ENCODE measurements at places on chromosomes 3 and 15.

DNA sequence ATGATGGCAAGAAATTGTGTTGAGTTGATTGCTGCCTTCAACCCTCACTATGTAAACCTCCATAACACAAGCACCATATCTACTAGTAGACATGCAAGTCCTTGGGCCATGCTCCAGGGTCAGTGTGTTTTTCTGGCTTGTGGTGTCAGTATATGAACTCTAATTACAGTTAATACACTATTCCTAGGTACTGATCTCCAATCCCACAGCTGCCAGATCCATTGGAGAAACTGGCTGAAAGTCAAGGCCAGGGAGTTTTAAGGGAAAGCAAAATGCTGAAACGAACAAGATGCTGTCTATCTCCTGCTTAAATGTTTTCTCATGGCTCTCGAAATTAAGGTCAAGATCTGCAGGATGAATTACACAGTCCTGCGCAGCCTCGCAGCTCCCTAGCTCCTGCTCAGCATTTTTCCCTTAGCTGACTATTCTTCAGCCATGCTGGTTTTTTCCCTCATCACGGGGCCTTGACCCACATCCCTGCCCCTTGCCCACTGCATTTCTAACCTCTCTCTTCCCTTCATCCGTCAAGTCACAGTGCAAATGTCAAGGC, 425.0 kb upstream of the ADAMTS9 start:
- DNase-seq: no peak

DNA sequence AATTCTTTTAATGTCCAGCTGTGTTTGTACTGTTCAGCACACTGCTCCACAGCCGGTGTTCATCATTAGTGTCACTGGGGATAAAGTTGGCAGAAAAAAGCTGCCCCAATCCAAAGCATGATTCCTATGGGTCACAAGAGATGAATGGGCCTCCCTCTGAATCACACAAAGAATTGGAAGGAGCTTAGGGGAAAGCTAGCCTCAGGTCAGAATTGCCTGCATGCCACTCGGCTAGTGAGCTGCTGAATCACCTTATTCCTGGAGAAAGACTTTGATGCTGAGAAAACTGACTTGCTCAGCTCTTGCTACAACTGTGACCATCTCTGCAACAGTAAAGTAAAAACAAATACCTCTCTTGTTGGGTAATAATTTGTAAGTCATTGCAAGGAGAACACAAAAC, 3.5 kb downstream of the CCK start:
- no peak for DNase-seq

- DNase-seq: no peak
Measured at GRCh38 chr3:146817704-146818103, 212.6 kb upstream of the PLSCR5 start.

- no peak for DNase-seq
Measured at GRCh38 chr3:146865175-146865755, 260.1 kb upstream of the PLSCR5 start.

- no peak for DNase-seq
Measured at GRCh38 chr15:60972866-60973265, 256.2 kb downstream of the RORA start.

DNA sequence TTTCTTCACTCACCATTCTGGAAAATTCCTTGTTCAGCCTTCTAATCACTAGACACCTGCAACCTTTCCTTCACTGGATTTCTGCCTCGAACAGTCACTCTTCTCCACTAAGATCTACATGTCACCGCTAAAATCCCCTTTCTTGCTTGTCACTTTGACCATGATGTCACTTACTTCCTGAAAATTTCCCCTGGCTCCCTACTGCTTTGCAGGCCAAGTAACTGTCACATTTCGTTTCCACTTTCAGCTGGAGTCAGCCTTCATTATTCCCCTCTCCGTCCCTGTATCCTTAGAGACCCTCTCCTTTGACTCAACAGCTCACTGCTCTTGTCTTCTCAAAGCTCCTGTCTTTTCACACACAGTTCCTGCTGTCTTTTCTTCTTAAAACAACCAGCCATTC, 15.9 kb downstream of the CHL1 start:
- DNase-seq: no peak

DNA sequence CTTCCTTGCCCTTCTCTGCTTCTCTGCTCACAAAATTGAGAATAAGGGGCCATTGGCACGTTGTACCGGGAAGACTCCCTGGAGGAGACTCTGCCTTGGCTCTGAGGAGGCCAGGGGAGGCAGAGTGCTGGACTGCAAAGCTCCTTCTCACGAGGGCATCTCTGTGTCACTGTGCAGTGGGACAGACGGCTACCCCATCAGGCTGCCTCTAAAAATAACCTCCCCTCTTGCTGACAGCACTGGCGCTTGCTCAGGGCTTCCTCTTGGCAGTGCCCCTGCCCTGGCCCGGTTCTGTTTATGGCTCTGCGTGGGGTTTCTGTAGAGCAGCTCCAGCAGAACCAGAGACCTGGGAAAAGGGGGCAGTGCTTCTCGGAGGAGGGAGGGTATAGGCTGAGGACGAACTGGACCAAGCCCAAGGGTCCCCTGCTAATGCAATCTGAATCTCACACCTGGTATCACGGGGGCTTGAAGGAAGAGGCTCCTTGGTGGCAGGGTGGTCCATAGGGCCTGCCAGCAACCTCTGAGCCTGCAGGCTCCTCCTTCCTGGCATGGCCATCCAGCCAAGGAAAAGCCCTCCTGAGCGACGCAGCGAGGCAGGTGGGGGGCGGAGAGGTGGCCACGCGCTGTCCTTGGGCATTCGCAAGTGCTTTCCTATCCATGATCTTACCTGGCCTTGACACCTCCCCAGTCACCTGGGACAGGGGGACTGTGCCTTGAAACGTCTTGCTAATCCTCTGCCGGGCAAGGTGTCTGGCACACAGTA, 63.3 kb upstream of the TLE3 start:
- no peak for DNase-seq

GRCh38 chr3:38698061-38698460, 48.6 kb upstream of the SCN5A start:
- no peak for DNase-seq

- DNase-seq: no peak
Measured at GRCh38 chr15:85540085-85540797, 159.8 kb downstream of the AKAP13 start.

GRCh38 chr15:75823860-75824613, 19.2 kb upstream of the UBE2Q2 start:
- no peak for DNase-seq

DNA sequence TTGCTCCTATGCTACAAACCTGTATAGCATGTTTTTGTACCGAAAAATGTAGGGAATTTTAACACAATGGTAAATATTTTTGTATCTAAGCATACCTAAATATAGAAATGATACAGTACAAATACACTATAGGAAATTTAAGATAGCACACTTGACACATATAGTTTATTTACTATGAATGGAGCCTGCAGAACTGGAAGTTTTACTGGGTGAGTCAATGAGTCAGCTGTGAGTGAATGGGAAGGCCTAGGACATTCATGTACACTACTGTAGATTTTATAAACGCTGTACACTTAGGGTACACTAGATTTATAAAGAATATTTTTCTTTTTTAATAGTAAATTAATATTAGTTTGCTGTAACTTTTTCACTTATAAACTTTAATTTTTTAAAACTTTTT, 707.7 kb upstream of the EPHA6 start:
- no peak for DNase-seq

GRCh38 chr3:149252272-149252671, 30.6 kb upstream of the CP start:
- DNase-seq: no peak

- no peak for DNase-seq
Measured at GRCh38 chr3:15331072-15331605, 1.2 kb downstream of the SH3BP5 start.

GRCh38 chr15:75178171-75178937, 23.3 kb upstream of the C15orf39 start:
- DNase-seq: peak; percentile 56

DNA sequence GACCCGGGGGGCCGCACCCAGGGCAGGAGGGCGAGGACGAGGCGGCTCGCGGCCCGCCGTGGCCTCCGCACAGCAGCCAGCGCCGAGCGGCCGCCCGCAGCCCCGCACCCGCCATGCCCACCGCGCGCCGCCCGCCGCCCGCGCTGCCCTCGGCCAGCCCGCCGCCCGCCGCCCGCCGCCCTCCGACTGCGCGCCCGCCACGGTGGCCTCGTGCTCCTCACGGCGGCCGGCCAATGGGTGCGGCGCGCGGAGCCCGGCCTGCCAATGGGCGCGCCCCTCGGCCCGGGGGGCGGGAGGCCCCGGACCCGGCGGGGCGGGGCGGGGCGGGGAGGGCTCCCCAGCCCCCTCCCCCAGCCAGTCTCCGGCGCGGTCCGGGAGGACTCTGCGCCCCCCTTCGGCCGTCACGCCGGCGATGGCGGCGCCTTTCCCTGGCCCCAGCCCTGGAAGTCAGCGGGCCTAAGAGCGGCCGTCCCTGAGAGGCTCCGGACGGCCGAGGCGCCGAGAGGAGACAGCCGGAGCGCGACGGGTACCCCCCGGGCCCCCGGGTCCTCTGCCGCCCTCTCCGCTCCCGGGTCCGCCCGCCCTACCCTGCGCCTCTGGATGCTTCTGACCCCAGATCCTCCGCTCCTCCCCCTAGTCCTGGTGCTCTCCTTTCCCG, at the start of gene NT5DC2:
Gene NT5DC2, minus strand, starts transcription at position 235 of the 658 bp plus-strand sequence. Its CDS starts 120 bp downstream, at position 115.
- DNase-seq: peak; percentile 74

GRCh38 chr3:49120096-49120437, 556 bp downstream of the USP19 start:
- DNase-seq: no peak

DNA sequence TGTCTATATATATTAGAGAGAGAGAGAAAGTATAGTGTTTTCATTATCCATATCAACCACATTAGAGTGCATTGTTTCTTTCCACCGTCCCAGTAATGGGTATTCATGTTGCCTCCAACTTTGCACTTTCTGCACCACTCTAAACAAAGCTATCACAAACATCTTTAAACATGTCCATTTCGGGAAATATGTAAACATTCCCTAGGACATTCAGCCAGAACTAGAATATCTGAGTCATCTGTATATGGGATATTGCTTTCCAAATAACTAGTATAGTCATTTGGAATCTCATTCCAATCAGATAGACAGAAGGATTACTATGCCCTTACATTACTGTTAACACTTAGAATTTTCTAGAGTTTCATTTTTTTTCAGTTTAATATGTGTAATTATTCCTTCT, 914.9 kb upstream of the EPHA6 start:
- no peak for DNase-seq

GRCh38 chr15:34606131-34606530, 22.7 kb upstream of the GOLGA8B start:
- DNase-seq: no peak

DNA sequence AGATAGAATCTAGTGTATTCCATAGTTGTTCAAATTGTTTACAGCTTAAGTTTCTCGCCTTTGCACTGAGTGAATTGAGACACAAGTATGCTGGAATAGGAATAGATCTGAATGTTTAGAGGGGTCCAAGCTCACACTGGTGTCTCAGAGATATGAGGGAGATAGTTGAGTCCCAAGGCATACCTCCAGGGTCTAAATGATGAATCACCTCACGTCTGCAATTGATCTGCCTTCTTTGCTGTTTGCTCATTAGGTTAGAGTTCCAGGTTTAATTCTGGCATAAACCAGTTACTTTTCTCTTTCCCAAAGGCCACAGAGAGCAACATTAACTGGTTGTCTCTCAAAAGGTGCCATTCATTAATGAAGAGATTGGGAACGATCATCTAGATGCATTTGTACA, 106.3 kb upstream of the MME start:
- DNase-seq: no peak

GRCh38 chr3:156826896-156827882, 1.0 kb downstream of the LEKR1 start:
- no peak for DNase-seq

GRCh38 chr3:194687638-194688199, 2.0 kb downstream of the FAM43A start:
- DNase-seq: peak; percentile 65

DNA sequence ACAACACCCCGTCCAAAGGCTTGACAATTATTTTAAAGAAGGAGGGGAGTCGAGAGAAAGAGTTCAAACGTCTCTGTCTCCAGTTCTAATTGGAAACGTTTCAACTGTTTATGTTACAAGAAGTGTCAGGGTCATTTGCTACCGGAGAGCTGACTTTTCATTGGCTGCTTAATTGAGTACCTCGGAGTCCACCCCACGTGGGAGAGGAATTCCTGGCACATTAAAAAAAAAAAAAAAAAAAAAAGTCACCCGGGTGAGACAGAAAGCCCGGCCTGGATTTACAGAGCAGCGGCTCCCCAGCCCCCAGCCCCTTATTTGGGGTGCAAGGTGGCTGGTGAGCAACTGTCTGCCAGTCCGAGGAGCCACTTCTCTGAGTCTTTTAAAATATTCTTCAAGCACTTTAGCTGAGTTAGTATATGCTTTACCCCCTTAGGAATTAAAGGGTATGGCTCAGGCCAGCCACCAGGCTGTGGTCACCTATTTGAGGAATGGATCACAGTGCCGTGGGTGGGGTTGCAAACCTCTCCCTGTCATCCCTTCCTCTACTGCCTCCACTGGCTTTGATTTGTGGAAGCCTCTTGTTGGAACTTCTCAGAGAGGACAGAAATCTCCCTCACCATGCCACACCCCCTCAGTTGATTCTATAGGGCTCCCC, 3.9 kb upstream of the TLE3 start:
- peak; percentile 79 for DNase-seq

DNA sequence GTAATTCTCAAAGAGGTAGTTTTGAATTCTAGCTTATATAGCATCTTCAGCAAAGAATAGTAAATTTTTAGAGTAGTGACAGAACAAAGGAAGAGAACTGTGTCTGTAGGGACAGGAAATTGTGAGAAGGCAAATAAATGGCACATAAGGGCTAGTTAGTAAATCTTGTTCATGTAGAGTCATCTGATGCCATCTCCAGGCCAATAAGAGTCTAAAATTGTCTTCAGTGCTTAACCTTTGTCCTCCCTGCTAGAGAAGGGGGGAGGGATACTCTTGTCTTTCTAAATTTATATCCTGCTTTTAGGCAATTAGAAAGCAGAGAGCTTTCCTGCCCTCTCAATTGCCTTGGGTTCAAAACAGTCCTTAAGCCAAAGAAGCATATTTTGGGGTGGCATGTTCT, 87.0 kb upstream of the DNAJC19 start:
- DNase-seq: no peak

DNA sequence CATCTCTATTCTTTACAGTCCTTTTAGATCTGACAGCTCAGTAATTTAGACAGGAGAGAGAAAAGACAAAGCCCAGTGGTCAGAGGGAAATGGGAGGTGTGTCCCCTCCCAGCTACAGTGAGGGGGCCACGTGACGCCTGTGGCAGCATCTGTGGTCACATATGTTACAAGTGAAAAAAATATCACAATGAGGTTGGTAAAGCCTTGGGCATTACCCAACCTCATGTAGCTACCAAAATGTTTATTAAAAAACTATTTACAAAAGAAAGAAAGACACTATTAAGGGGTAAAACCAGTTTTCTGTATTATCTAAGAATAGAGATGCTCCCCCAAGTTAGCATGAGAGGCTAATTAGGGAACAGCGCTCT, 42.9 kb upstream of the PLCL2 start:
- no peak for DNase-seq

- no peak for DNase-seq
Measured at GRCh38 chr3:172630316-172630715, 80.6 kb downstream of the NCEH1 start.
